ENCODE measurements at places on chromosomes 5 and 9.

- DNase-seq, result no peak
Measured at GRCh38 chr9:121610638-121610953, 40.8 kb upstream of the DAB2IP start.

- peak; percentile 55 for DNase-seq
Measured at GRCh38 chr9:136629001-136629878, 33.5 kb upstream of the EGFL7 start.

GRCh38 chr5:86679949-86680348, 62.2 kb downstream of the COX7C start:
- no peak for DNase-seq

DNA sequence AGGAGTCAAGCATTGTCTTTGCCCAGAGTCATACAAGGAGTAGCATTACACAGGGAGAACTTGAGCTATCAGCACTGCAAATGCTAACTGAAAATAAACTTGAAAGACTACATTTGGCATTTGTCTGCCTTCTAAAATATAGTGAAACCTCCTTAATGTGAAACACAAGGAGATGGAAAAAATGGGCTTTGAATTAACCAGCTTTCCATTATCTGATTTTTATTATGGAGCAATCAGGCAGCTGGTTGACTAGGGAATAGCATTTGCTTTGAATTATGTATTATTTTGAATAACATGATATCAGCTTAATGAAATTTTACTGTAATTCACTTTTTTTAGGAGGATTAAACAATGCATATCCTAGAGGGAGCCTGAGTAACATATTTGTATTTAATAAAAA, 130.8 kb downstream of the GDNF start:
- DNase-seq, result no peak

DNA sequence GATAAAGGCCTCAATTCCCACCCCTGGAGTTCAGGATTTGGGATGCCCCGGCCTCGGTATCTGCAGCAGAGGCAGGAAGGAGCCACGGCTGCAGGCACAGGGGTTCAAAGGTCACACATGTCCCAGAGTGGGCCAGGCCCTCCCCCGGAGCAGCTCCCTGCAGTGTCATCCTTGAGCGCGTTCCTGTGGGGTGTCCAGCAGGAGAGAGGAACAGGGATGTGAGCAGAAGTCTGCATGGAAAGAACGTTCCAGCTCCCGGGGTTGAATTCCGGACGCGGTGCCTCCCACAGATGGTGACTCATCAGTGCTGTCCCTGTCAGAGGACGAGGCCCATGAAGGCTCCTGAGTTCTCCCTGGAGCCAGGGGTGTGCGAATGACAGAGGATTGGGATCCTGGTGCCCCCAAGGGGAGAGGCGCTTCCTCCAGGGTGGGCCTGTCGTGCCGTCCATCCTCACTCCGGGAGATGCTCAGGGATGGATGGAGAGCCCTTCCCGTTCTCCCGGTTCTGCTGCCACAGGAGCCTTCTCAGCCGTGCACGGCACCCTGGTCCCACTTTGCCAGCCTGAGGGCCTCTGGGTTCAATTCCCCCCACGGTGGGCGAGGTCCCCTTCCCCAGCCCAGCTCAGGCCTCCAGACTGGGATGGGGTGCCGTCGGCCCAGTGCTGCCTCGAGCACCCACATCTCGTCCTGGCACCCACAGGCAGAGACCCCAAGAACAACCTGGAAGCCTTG, 3.1 kb downstream of the LCN1 start:
- DNase-seq, result peak; percentile 45

DNA sequence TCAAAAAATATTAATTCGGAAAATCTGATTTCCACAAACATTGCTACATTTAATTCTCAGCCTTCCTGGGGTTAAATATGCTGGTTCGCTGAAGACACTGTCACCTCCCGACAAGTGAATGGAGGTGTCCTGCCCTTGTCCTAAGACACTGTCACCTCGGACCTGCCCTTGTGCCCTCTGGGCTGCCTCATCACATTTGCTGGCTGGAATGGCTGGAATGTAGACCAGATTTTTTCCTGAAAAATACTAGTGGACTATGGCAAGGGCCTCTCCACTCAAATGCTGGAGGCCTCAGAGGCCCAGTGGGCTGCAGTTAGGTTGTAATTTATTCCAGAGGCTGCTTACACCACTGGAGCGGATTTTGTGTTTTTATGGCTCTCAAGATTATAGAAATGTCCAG, 28.2 kb downstream of the CACNA1B start:
- DNase-seq, result no peak

DNA sequence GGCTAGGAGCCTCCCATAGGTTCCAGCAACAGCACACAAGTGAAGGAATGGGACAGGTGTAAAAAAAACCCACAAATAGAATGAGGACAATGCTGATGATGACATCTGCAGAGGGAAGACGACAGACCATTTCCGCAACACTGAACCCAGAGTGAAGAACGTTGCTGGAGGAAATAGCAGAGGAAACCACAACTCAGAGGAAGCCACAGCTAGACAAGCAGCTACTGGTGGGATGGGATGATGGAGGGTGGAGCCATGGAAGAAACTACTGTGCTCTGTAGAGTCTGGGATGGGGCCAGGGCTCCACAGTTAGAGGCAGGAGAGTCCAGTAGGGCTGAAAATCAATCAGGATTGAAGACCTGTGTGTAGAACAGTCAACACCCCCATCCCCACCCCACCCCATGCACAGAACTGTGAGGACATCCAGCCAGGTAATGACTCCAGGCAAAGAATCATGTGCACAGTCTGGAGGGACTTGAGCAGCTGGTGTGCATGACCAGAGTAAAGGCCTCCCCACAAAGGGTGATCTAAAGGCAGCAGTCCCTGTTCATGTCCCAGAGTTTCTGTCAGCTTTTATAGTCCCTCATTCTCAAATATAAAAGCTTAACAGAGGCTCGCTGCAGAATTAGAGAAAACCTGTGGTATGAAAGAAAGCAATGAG, 65.2 kb upstream of the SPIN1 start:
- DNase-seq, result no peak

GRCh38 chr5:113162208-113162607, 185.6 kb downstream of the DCP2 start:
- no peak for DNase-seq

DNA sequence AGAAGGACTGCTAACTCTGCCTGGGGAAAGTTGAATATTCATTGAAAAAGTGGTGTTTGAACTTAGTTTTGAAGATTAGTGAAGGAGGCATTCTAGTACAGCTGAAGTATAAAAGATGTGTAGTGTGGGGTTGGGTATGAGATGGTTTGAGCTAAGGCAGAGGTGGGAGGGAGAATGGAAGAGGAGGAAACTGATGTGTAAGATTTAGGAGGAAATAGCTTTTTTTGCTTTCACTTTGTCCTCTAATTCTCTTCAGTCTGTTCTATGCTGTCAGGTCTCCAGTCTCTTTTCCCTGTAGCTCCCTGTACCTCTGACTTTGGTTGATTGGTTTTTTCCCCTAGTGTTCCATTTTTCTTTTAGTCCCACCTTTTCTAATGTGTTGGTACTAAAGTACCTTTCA, 9.0 kb downstream of the CREBRF start:
- DNase-seq, result no peak

- DNase-seq, result no peak
Measured at GRCh38 chr5:72721844-72722243, 94.6 kb upstream of the TNPO1 start.

DNA sequence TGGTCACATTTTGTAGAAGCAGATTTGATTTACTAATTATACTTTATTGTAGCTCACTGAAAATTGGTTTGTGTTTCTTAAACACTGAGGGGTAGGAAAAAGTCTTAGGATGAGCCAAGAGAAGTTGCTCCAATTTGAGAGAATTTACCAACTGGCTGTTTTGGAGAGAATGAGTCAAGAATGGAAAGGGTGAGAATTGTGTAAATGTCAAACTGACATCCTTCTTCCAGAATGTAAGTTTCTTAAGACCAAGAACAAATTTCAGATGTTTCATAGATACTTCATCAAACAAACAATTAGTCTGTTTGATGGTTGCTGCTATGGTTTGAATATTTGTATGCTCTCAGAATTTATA, 106.2 kb upstream of the TXNDC8 start:
- no peak for DNase-seq

GRCh38 chr5:82265047-82265446, 13.1 kb downstream of the RPS23 start:
- no peak for DNase-seq

DNA sequence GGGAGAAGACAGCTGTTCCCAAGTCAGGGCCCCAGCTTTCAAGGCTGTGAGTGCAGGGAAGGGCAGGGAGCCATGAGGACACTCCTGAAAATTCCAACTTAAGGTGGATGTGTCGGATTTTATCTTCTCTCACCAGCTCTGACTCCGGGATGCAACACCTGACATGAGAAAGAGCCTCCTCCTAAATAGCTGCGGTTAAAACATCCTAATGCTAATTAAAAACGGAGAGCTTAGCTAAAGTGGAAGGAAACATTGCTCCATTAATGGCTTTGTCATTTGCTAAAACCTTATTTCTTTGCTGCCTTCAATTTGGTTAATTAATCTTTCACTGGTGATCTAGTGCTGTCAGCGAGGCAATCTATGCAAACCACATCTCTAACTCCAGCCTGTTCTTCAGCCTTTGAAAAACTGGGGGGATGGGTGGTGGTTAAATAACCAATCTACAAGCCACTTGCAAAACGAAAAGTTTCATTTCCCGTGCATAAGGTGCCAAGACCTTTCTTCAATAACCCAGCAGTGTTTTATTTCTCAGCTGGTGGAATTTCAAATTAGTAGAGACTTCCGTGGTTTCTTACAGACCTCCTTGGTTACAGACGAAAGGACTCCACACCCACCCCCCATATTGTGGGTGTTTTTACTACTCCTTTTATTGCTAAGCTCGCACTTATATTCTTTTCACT, 379.6 kb downstream of the MLLT3 start:
- DNase-seq, result no peak

DNA sequence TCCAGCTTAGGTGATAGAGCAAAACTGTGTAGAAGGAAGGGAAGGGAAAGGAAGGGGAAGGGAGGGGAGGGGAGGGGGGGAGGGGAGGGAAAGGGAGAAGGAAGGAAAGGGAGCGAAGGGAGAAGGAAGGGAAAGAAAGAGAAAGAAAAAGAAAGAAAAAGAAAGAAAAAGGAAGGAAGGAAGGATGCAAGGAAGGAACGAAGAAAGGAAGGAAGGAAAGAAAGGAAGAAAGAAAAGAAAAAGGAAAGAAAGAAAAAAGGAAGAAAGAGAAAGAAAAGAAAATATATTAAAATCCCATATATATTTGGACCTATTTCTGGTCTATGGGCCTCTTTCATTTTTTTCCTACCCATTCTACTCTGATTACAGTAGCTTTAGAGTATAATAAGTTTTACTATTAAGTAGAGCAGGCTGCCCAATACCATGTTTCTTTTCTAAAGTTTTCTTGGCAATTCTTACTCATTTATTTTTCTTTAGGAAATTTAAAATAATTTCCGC, 229.1 kb downstream of the AUH start:
- no peak for DNase-seq

GRCh38 chr9:81083854-81084512, 605.4 kb downstream of the TLE1 start:
- no peak for DNase-seq

DNA sequence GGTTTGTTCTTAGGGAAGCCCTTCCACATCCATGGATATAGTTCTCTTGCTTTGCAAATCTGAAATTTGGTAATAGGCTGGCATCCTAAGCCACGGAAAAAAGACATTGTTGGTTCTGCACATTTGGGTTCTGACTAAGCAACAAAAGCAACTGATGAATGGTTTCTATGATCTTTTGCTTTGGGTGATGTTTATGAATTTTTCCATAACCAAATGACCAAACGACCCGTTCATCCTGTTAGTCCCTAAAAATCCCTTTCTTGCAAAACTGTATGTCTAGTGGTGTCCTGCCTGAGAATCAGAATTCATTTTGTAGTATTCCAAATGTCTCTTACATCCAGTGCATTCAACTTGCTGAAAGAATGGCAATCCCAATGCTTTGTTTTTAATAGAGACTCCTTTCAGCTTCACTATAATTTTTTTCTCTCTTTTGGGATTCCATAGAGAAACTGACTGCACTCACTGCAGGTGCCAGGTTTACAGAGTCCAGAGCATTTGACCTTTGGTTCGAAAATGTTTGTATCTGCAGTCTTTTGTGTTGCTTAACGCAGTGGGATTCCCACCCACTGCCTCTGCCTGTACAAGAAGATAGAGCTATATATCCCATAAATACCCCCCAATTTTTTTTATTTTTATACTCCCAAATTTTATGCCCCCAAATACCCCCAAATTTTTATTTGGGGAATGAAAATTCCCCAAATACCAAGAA, 4.7 kb downstream of the SPTAN1 start:
- DNase-seq, result no peak

GRCh38 chr5:121949885-121950284, 11.9 kb upstream of the SRFBP1 start:
- no peak for DNase-seq

GRCh38 chr5:164934561-164934960, 1429.1 kb downstream of the MAT2B start:
- DNase-seq, result no peak

GRCh38 chr5:61186634-61187033, 24.4 kb upstream of the SMIM15 start:
- DNase-seq, result no peak

DNA sequence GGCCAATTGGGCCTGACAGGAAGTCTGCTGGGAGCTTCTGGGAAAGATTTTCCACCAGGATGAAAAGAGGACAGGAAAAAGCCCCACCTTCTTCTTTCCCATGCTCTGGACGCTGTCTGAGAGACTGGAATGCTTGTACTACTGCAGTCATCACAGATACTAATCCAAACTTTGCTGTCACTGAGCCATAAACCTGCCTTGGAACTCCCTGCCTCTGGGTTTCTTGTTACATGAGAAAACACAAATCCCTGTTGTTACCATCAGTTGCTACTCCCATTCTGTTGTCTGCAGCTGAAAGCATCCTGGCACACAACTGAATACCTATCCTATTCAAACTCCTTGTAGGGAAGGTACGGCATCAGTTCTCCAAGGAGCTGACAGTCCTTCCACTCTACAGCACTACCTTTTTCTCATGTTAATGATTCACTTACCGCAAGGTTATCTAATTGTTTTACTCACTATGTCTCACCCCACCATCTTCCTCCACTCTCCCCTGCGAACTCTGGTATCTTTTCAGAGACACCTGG, 167.5 kb downstream of the CDK5RAP2 start:
- DNase-seq, result no peak

GRCh38 chr9:84371737-84372136, 31.2 kb upstream of the SLC28A3 start:
- no peak for DNase-seq

DNA sequence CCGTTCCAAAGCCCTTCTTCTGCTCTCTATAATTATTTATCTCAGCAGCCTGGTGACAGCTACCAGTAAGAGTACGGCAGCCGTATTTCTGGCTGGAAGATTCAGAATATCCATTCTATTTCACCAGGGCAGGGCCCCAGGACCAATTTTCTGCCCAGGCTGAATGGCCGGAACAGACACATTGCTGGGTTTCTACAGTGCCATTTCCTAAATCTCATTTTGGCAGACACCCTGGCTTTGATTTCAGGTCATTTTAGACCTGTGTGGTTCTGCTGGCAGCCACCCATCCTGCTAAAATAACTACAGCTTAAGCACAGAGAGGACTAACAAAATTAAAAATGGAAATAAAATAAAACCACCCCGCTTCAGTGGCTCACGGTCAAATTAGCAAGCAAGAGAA, 95.0 kb downstream of the CRB2 start:
- peak; percentile 8 for DNase-seq

Data from sciatic nerve (tissue), 2 donors.